KBM-7 (cell line): ENCODE measurements at places on chromosomes 5 and 9.

DNA sequence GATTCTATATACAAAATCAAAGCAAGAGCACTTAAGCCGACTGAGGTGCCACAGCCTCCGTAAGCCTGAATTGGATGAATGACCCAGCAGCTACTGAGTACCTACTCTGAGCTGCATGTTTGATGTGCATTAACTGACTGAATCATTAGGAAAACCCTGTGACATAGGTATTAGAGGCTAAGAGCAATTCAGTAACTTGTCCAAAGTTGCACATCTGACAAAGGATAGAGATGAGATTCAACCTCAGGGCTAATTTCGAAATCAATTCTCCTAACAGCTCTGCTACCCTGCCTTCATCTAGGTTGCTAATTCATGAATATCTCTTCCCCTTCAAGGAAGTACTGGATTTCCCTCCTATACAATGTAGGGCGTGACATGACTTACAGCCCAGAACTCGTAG lies 89.1 kb upstream of the GLIS3 start:
- no peak for DNase-seq

GRCh38 chr5:178223196-178223773 lies 9.3 kb downstream of the PHYKPL start:
- no peak for DNase-seq

GRCh38 chr5:151555760-151556576 lies 35.2 kb downstream of the FAT2 start:
- no peak for DNase-seq

DNA sequence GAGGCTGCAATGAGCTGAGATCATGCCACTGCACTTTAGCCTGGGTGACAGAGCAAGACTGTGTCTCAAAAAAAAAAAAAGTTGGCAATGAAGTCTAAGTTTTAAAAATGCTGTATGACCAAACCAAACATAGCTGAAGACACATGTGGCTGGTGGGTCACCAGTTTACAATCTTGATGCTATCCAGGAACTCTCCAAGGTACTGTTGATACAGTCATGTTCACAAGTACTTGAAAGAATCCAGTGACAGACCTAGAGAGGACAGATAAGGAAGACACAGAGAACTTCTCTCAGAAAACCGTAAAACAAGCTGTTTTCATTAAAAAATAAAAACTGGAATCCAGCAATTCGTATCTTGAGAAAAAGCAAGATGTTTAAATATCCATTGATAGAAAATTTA lies 95.7 kb downstream of the ACTBL2 start:
- no peak for DNase-seq

DNA sequence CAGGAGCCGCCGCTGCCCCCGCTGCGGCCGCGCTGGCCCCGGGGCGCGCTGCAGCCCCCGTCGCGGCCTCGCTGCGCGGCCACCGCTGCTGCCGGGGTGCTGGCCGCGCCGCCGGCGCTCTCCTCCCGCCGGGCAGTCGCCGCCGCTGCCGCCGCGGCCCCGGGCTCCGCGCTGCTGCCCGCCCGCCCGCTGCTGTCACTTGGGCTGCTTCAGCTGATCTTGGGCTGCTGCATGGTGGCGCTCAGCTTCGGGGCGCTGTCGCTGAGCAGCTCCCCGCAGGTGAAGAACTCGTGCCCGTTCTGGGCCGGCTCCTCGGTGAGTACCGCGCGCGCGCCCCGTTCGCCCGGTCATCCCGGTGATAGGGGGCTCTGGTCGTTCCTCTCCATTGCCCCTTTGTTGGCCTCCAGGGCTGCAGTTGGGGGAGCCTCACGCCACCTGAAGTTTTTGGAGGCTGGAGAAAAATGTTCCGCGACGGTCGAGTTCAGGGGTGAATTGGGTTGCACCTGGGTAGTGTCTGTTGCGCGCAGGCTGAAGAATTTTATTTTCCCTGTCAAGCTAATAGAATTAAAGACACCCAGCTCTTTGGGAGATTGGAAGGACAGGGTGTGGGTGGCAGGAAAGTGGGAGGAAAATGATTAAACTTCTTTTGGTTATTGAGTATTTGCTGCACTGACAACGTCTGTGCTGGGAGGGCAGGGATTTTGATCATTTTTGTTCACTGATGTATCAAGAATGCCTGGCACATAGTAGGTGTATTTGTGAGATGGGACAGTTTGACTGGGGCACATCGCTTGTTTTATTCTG lies 596 bp downstream of the ENTREP1 start:
- peak; percentile 6 for DNase-seq

- no peak for DNase-seq
Measured at GRCh38 chr5:111345731-111346130, 121.5 kb downstream of the CAMK4 start.

- no peak for DNase-seq
Measured at GRCh38 chr9:6893350-6894131, 135.8 kb downstream of the KDM4C start.

DNA sequence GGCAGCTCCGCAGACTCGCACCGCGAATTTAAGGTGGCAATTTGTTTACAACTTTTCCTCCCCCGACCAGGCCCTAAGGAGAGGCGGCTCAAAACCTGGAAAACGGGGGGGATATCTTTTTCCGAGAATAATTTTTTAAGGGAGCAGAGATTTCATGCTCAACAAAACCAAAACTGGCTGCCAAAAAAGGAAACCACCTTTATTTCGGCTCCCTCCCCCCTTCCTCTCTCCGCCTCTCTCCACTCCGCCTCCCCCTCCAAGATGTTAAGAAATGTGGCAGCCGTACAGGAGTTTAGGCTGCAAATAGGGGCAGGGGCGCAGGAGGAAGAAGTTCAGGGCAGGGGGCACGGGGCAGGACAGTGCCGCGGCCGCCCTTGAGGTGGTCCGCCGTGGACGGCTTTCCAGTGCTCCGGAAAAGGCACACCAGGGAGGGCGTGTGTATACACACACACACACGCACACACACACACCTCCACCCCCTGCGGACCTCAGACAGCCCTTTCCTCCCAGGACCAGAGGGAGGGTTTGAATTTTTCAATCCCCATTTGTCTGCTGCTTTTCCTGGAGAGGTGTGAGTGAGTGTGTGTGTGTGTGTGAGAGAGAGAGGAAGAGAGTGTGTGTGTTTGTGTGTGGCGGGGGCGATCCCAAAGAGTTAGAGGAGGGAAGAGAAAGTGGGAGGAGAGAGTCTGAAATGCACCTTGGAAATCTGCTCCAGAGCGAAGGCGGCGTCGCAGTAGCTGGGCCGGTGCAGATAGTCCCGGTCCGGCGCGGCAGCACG lies 9.1 kb downstream of the PTCH1 start:
- peak; percentile 59 for DNase-seq

GRCh38 chr9:15310107-15310850 lies 3.3 kb upstream of the TTC39B start:
- no peak for DNase-seq

GRCh38 chr5:111562561-111562960 lies 50.2 kb upstream of the STARD4 start:
- no peak for DNase-seq

DNA sequence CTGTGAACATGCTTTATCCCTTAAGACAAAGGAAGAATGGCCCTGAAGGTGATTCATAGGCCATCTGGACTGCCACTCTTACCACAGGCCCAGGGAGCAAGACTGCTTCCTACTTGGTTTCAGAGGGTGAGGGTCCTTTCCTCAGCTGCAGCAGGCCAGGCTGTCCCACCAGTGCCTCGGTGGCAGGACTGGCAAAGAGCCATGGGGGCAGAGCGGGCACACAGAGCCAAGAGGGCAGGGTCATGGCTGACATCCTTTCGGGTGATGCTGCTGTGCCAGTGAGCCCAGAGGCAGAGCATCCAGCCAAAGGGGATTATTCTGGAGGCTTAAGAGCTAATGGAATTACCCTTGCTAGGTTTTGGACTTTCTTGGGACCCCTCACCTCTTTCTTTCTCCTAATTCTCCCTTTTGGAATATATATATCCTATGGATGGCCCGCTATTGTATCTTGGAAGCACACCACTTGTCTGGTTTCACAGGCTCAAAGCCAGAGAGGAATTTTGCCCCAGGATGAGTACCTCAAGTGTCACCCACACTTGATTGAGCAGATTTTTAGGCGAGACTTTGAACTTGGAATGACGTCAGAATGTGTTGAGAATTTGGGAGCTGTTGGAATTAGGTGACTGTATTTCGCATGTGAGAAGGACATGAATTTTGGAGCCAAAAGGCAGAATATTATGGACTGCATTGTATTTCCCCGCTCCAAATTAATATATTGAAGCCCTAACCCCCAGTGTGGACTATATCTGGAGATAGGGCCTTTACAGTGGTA lies 180.6 kb downstream of the BARX1 start:
- DNase-seq: no peak

DNA sequence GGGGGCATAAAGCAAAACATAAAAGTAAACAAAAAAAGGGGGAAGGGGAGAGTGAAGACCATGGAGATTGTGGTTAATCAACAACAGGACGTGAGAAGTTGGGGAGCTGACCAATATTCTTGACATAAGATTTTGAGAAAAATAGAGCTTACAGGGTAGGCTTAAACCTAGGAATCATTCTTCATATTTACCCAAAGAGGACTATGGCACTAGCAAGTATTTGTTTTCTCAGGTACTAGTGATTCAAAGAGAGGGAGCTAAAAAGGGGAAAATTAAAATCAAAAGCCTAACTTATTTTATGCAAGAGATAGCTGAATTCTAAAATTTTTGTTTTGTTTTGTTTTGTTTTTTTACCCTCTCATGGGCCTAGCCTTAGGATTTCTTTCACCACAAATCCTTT lies 427.5 kb downstream of the PIK3R1 start:
- no peak for DNase-seq

- peak; percentile 61 for DNase-seq
Measured at GRCh38 chr9:5389109-5389732, 48.5 kb downstream of the PLGRKT start.

DNA sequence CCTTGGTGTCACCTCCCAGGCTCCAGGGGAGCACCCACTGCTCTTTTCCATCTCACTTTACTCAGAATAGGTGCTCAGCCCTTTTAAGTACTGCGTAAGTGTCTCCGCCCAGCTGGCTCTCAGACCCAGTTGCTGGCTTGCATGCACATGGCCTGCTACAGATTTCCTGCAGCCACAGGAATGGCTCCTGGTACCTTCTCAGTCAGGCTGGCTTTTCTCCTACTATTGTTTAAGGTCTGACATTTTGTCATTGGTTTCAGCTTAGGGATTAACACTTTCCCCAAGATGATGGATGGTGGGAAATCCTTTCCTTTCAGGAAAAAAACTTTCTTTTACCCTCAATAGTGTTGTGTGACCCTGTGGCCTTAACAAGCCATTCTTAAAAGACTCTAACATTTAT lies 1652.3 kb upstream of the WWC1 start:
- DNase-seq: no peak
